Dorsolateral prefrontal cortex (tissue), 122 donors: ENCODE measurements at places on chromosomes 3 and 15.

GRCh38 chr3:190302212-190302867, 19.9 kb downstream of the CLDN1 start:
- no peak for DNase-seq

GRCh38 chr15:85754989-85755388, 39.7 kb downstream of the KLHL25 start:
- DNase-seq, result no peak

DNA sequence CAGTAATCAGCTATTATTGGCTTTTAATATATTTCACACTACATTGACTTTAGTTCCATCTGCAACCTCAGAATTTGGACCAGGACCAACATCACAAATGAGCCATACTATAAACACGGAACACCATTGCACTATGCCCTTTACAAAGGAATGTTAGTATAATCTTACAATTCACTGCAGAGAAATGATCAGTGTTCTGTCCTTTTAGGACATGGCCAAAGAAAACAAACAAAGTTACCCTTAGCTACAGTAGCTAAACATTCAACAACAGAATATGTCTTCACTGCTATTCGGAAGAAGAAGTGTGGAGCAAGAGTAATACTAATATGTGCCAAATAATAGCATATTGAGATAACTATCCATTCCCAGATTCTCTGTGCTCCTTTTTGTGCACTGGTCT, 90.4 kb downstream of the NAALADL2 start:
- DNase-seq, result no peak

DNA sequence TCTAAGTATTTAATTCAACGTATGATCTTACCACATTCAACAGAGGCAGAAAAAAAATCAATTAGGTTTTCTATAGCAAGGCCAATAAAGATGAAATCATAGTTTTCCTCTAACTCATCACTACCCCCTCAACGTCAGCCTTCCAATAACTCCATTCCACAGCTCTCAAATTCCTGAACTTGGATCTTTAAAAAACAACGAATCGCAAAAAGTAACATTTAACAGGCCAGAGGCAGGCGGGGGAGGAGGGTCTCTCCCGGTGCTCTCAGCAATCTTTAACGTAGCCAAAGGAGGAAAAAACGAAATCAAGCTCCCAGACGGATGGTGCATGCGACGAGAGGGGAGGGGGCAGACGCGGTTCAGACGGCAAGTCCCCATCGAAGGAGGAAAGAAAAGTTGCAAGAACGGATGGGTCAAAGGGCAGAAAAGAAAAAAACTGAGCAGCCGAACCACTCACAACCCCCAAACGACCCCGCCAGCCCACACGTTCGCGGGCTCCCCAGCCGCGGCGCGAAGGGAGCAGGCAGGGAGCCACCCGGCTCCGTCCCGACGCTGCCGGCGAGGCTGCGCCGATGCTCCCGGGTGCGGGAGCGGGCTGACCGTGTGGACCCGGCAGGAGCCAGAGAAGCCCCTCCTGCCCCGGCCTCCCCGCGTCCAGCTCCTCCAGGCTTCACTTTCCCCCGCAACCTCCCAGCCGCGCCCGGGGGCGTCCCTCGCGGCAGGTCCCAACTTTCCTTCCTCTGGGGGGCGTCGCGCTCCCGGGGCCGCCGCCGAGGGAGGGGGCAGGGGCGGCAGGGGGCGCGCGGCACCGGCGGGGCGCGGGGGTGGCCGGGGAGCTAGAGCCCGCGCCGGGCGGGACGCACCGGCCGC, 703 bp downstream of the PEAK1 start:
- no peak for DNase-seq

- DNase-seq, result no peak
Observed at GRCh38 chr3:141649871-141650270, 88.2 kb upstream of the RNF7 start.

- no peak for DNase-seq
Observed at GRCh38 chr3:67012564-67012963, 14.5 kb downstream of the KBTBD8 start.

GRCh38 chr15:56047354-56047753, 53.9 kb upstream of the NEDD4 start:
- DNase-seq, result no peak

- DNase-seq, result no peak
Observed at GRCh38 chr15:38533416-38533915, 31.1 kb downstream of the RASGRP1 start.

DNA sequence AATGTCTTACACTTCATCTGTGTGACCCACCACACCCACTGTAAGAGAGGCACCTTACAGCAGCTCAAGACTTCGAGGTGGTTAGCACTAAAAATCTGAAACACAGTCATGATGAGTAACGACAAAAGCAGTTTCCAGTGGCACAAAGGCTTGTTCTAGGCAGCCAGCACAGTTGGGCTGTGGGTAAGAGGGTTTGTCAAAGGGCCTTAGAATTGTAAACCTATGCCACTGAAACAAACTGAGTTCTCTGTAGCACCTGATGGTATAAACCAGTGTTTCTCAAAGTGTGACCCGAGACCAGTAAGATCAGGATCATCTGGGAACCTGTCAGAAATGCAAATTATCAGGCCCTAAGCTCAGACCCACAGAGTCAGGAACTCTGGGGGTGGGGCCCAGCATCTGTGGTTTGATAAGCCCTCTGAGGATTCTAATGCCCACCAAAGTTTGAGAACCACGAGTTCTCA, 36.5 kb downstream of the DAPK2 start:
- no peak for DNase-seq

DNA sequence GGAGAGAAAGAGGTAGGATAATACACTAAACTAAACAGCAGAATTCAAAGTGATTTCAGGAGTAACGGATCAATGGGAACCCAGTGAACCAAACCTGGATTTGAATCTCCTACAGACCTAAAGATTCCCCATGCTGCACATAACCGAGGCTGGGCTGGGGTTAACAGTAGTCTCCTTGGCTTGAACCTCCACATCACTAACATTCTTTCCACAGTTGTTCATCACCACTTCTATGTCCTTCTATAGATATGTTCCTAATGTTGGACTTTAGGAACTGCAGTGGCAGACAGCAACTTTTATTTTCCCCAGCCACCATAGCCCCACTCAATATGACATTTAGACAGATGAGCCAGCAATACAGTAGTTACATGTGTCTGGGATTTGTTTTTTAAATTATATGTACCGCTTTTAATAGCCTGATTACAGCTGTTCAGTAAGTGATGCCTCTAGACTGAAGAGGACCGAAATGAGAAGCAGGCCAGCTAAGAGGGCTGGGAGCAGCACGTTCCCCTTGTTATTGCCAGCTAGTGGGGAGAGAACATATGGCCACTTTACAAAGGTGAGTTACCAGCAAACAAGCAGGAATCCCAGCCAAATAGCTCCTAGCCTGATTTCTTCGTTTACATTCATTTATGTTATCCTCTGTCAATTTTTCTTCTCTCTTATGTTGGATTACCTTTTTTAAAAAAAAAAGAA, 472.6 kb upstream of the CDIN1 start:
- DNase-seq, result no peak

GRCh38 chr3:134427400-134428111, 53.3 kb upstream of the AMOTL2 start:
- no peak for DNase-seq
